ENCODE measurements at places on chromosomes 6 and 20.

GRCh38 chr6:42512579-42512978 lies 51.2 kb upstream of the UBR2 start:
- no peak for DNase-seq

DNA sequence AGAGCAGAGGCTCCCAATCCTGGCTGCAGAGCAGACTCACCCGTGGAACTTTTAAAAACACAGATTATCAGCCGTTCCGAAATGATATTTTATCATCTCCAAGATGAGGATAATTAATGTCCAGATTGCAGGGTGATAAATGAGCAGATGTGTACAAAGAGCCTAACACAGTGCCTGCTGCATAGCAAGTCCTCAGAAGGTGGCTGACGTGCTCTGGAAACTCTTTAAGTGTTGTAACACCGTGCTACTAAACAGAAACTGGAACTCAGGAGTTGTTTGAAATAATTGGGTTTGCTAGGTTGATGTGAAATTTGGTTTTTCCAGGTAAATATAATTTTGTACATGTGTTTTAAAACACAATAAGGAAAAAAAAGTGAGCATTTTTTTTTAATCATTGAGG lies 118.0 kb downstream of the ARMC2 start:
- no peak for DNase-seq

DNA sequence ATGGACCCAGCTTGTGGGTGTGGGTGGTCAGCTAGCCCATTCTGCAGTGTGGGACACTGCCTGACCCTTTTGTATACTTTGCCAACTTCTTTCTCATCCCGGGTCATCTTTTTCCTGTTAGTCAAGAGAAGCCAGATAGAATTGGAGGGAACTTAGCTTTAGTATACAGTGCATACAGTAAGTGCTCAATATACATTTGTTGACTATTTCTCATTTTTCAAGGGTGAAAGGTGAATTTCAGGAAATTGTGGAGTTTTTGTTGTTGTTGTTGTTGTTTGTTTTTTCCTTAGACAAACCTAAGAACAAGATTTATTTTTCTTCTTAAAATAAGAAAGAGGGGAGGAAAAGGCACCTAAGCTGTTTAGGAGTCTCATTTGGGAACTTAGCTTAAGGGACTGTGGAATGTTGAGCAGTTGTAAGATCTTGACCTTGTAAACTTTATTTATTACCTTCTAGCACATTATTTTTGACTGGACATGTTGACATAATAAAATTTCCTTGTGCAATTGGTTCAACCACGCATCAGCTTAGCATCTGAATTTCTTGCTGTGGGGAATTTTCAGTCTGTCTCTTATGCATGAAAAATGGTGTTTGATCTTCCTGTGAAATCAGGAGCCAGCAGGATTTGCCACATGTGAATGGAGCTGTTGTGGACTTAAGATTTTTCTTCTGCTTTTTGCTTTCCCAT lies 113.6 kb downstream of the ARID1B start:
- DNase-seq, result peak; percentile 42

DNA sequence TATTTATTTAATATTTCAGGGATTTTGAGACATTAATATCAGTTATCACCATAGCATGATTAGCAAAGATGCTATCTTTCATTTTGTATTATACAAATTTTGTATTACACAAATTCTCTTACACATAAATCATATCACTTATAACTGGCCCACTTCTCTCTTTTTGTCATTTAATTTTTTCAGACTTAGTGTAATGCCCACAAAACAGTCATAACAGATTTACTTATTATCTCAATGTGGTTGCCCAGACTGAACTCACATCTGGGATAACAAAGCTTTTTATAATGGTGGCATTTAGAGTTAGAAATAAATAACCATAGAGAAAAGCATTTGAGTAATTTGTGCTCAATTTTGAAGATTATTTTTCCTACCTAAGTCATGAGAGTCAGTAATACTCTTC lies 148.3 kb downstream of the TFAP2B start:
- no peak for DNase-seq

DNA sequence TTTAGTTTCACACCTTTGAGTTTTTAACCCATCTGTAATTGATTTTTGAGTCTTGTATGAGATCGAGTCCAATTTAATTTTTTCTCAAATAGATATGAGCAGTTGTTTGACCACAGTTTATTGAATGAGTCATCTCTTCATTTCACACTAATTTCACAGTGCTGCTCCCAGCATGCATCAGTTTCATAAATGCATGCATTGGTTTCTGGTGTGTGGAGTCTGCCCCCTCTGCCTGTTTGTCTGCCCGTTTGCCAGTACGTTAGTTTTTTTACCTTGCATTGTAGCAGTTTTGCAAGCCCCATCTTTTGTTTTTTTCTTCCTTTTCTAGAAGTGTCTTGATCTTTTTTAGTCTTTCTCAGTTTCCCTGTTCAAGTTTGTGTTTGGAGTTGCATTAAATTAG lies 11.9 kb downstream of the SLX4IP start:
- peak; percentile 85 for DNase-seq

- DNase-seq, result no peak
Measured at GRCh38 chr20:15700147-15700765, 873.0 kb downstream of the KIF16B start.

DNA sequence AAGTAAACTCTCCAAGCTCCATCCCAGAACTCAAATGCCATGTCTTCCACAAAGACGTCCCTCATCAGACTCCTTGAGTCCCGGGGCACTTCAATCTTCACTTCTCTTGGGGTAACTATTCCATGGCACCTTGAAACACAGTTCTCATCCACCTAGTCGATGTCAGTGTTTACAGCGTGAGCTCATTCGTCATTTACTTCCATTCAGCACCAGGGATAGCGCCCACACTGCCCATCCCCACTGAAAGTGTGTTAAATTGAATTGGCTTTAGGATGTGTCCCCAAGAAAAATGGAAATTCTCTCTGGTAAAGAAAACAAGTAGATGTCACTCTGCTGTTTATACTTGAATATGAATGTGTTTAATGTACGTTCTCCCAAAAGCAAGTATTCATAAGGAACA lies 31.3 kb downstream of the KCNK15 start:
- peak; percentile 32 for DNase-seq

- DNase-seq, result peak; percentile 33
Measured at GRCh38 chr6:43773050-43773979, 3.3 kb downstream of the VEGFA start.

GRCh38 chr6:143937668-143937970 lies 70.4 kb downstream of the PLAGL1 start:
- peak; percentile 11 for DNase-seq

DNA sequence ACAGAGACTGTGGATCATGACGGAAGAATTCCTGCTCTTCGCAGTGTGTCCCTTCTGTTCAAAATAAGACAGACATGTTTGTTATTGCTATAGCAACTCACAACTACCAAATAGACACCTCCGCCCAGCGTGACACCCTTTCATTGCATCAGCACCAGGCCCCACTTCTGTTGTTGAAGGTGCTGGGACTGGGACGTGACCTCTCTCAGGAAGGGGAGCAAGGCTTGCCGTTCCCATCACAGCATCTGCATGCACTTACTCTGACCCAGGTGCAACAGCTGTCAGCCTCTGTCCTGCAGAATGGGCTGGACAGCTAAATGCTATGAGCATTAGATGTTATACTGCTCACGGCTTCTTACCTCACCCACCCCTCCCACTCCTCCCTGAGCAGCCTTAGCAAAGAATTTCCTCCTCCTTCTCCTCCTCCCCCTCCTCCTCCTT lies 94.1 kb downstream of the DACT2 start:
- no peak for DNase-seq

DNA sequence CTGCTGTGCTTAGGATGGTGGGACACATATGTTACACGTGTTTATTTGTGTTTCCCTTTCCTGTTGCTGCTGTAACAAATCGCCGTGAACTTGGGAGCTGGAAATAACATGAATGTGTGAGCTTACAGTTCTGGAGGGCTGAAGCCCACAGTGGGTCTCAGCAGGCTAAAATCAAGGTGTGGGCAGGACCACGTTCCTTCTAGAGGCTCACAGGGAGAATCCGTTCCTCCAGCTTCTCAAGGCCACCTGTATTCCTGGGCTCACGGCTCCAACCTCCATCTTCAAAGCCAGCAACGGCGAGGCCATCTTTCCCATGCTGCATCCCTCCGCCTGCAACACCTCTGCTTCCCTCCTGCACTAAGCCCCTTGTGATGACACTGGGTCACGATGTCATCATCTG lies 27.4 kb upstream of the PTGIS start:
- DNase-seq, result no peak

DNA sequence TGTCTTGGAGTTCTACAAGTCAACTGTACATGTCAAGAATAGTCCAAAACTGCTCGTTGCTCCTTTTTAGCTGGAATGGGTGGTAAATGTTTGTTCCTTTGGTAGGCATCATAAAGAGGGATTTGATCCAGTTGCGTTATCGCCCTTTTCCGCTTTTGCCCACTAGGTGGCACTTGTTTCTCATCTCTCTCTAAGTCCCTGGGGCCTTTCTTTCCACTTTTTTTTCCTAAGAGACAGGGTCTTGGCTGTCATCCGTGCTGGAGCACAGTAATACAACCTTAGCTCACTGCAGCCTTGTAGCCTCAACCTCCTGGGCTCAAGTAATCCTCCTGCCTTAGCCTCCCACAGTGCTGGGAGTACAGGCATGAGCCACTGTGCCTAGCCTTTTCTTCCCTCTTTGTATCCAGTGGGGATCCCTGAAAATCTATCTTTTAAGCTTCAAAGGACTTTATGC lies 20.7 kb downstream of the GTPBP2 start:
- DNase-seq, result peak; percentile 80

DNA sequence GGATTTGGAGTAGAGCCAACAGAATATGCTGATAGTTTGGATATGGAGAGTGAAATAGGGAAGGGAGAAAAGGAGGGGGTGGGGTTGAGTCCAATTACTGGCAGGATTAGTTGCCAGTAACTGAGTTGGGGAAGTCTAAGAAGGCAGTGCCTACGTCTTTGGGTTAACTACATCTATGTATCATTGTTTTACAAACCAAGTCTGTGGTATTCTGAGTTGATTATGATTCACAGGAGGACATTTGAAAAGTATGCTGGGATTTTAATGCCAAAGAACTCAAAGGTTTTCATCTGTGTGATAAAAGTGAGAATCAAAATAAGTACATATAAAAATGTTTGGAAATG lies 14.7 kb downstream of the DSE start:
- peak; percentile 74 for DNase-seq

- peak; percentile 83 for DNase-seq
Measured at GRCh38 chr6:31826793-31827285, 699 bp upstream of the HSPA1B start.

- no peak for DNase-seq
Measured at GRCh38 chr6:1923449-1923848, 313.7 kb downstream of the FOXC1 start.

DNA sequence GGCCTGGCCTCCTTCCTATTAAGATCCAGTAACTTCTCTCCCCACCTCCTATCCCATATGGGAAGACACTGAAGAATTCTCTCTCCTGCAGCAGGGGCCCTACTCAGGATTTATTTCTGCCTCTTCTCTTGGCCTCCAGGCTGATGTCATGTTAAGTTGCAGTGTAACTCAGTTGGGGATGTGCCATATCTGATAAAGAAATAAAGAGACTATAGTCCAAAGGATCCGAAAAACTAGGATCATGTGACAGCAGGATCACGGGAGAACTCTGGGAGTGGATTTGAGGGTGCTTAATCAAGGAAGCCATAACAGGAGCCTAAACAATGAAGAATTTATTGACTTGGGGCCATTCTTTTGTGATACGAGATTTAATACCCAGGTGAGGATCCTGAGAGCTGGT lies 38.5 kb upstream of the TGM6 start:
- no peak for DNase-seq

GRCh38 chr6:127952831-127953230 lies 52.0 kb upstream of the THEMIS start:
- peak; percentile 28 for DNase-seq

DNA sequence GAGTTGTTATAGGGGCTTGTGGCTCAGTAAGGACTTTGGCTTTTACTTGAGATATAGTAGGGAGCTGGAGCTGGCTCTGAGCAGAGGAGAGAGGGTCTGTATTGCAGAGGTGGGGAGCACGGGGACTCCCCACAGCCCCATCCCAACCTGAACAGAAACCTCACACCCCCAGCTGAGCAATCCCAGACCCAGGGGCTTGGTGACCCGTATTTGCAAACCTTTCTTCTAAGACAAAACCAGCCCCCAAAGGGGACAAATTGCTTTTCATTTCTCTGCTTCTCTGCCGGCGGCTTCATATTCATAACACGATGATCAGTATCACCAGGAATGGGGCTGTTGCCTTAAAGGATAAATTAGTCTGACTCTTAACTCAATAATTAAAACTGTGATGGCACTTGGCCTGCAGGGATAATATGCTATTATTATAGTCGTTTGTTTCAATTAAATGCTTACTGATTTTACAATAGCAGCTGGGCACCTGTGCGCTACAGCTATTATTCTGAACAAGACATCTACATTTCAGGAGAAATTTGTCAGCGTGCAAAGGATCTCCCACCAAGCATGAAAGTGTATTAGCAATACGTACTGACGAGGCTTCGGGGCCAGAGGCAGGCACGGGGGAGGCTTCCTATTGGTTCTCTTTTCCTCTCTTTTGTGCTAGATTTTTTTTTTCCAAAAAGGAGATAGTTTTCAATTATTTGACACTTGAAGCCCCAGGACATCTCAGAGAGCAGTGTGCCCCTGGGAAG lies 118.1 kb downstream of the TOX2 start:
- DNase-seq, result no peak

DNA sequence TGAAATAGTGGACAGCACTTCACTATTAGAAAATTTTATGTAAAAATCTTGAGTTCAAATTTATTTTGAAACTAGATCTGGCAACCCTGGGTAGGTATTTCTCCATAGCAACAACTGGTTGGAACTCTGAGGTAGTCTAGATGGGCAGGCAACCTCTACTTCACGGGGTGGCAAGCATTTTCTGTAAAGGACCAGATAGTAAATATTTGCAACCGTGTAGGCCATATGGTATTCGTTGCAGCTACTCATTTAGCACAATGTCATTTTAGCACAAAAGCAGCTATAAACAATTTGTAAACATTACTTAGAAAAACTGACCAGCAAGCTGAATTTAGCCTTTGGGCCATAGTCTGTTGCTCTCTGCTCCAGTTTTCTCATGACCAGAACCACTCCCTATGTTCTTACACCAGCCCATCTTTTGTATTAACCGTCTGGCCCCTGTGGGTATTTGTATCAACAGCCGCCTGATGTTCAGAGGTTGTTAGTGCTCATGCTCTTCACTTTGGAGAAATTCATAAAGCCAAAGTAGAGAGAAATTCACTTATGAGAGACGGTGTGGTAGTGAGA lies 29.2 kb downstream of the LGSN start:
- no peak for DNase-seq

DNA sequence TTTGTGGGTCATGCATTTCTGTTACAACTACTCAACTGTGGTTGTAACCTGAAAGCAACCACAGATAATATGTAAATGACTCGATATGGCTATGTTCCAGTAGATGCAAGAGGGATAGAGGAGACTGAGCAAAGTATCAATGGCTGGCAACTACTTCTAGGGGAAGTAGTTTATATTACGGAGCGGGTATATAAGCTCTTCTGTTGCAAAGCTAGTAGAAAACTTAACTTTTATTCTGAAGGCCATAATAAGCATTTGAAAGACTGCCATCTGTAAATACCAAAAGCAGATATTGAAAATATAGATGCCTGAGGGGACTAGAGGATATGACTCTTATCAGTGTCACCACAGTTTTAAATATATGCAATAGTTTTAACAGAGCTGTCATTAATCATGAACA lies 655.3 kb downstream of the PHF3 start:
- no peak for DNase-seq
